ENCODE measurements at places on chromosomes 6 and 20. TPM values are rescaled to one million over a fixed set of nuclear protein-coding genes. Genes with fewer than 3 reads are reported as not detected.

SNTA1 gene
- total RNA-seq: 5.1 TPM

SEL1L2 gene
- total RNA-seq: not detected

HLA-DQA2 gene
- total RNA-seq: 2.1 TPM

NFATC2 gene
- total RNA-seq: 15.8 TPM

MEP1A gene
- total RNA-seq: not detected

CST7 gene
- not detected for total RNA-seq
